ENCODE measurements at places on chromosomes 12 and 14.

DNA sequence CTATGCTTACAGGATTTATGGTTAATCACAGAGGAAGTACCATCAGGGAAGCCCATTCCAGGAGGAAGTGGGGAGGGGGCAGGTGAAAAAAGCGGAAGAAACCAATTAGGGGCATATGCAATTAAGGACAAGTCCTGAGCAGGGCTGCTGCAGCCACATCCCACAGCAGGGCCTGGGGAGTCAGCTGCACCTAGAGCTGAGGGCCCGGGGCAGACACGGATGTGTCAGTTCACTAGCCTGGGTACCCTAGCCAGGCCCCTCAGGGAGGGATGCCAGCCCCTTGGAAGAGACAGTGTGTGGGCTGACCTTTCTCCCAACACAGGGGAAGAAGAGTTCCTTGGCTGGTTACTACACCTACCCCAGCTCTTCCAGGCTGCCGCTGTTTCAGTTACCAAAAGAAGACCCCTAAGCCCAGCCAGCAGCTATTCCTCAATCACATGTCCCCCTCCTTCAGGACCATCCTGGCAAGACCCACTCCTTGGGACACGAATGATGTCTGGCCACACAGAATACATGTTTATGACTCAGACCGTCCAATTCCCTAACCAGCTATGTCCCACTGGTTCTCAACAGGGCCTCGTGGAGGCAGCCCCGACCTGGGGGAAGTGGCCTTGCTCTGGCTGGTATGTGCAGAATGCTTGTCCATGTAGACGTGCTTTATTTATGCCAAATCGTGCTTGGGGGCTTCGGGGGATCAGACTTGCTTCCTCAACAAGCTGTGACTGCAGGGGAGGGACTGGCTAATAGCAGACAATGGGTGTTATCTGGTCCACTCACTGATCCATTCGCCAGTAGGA is 133.7 kb upstream of the RTL1 start:
- no peak for DNase-seq

GRCh38 chr12:79187032-79187431 is 322.5 kb downstream of the SYT1 start:
- no peak for DNase-seq

GRCh38 chr12:89873745-89874144 is 165.1 kb upstream of the ATP2B1 start:
- no peak for DNase-seq

- no peak for DNase-seq
Measured at GRCh38 chr12:123391546-123392343, 7.8 kb downstream of the KMT5A start.

- DNase-seq = no peak
Measured at GRCh38 chr14:94378527-94379290, 9.7 kb downstream of the SERPINA1 start.

DNA sequence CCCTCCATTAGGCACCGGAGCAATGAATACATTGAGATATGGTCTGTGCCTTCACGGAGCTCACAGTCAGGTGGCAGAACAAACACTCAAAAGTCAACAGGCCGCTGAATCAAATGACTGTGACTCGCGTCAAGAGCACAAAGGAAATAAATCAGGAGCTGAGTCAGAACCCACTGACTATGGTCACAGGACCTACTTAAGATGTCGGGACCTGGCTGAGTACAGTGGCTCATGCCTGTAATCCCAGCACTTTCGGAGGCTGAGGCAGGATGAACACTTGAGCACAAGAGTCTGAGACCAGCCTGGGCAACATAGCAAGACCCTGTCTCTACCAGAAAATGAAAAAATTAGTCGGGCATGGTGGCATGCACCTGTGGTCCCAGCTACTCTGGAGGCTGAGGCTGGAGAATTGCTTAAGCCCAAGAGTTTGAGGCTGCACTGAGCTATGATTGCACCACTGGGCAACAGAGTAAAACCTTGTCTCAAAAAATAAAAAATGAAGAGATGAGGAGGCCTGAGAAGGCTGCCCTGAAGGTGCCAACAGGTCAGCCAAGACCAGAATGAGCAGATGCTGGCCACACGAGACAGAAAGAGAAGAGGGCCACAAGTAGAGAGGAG is 19.9 kb downstream of the TMEM233 start:
- DNase-seq = no peak

GRCh38 chr14:30015489-30015888 is 87.8 kb upstream of the PRKD1 start:
- DNase-seq = no peak

DNA sequence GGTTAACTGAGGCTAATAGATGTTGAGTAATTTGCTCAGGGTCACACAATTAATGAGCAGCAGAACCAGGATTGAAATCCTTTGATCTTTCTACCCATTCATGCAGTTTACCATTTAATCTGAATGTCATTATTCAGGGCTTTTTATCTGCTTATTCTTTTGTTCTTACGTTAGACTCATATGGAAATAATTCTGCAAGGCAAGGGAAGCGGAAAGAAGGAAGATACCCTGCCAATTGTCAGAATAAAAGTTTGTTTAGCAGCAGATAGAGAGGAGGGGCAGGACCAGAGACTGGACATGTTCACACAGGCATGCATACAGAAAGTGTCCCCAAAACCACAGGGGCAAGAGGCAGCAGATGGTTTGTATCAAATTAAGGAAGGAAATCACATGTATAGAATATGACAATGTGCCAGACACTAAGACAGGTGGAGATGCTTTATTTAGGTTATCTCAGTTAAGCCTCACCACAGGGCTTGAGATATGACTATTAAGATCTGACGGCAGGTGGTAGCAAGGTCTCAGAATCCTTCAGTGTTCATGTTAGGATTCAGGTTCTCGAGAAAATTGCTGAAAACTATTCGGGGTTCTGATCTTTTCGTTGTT is 29.8 kb downstream of the BRMS1L start:
- no peak for DNase-seq

DNA sequence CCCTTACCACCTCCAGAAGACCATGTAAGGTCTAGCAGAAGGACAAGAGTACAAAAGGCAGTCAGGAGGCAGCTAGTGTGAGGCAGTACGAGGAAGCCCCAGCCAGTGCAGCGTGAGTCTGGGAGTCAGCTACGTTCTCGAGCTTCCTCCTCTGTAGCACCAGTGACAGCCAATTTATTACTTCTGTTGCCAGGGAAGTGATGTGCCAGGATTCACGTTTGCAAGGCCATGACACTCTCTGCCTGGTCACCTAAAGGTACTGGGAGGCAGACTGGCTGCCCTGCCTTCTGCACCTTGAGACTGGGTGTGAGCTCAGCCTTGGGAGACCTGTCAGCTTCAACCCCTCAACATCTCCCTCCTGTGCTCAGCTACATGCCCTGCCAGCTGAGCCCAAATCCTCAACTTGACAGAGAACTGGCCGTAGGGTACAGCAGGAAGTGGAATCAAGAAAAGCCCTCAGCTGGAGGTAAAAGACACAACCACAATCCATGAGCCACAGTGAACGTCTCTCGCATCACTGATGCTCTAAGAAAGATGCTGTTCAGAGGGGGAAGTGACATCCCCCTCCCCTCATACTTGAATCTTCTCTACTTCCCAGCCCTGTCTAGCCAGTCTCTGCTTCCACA is 182.5 kb upstream of the RGS6 start:
- no peak for DNase-seq

DNA sequence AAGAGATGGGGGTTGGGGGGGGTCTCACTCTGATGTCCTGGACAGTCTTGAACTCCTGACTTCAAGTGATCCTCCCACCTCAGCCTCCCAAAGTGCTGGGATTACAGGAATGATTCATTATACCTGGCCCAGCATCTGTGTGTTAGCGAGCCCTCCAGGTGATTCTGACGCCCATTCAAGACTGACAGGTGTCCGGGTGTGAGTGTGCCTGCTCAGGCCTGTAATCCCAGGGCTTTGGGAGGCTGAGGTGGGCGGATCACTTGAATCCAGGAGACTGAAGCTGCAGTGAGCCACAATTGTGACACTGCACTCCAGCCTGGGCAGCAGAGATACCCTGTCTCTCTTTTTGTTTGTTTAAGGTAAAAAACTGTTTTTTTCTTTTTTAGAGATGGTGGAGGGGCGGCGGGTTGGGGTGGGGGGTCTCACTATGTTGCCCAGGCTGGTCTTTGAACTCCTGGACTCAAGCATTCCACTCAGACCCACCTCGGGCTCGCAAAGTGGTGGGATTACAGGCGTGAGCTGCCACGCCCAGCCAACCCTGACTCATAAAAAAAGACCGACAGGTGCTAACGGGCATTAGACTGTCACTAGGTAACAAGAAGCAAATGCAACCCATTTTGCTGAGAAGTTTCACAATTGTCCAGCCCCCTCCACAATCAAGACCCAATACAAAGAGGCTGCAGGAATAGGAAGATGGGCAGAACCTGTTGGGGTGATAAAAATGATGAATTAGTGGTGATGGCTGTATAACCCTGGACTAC is 4.7 kb downstream of the VSIG10 start:
- no peak for DNase-seq

DNA sequence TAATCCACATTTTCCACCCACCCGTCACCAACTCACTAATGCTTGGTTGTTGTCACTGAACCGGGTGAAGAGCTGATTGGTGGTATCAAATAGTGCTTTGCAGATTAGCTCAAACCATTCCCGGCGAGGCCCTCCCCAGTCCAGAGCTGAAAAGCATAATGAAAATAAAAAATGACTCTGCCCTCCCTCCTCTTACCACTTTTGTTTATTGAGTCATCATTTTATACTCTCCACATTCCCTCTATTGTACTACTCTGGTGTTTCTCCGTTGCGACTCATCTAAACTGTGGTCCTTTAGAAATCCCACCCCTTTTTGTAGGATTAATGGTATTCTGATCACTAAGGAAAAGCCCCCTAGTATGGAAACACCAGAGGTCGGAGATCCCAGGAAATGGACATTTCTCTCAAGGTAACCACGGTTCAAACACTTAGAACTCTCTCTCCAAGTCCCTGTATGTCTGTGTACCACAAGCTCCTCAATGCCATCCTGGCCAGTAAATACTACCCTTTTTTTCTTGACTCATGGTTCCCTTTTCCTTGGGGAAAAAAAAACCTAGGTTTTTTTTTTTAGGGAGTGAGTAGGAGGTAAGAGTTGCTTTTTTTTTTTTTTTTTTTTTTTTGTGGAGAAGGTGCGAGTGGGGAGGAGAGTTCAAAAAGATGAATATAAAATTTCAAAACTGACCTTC is 42.0 kb downstream of the AREL1 start:
- no peak for DNase-seq

DNA sequence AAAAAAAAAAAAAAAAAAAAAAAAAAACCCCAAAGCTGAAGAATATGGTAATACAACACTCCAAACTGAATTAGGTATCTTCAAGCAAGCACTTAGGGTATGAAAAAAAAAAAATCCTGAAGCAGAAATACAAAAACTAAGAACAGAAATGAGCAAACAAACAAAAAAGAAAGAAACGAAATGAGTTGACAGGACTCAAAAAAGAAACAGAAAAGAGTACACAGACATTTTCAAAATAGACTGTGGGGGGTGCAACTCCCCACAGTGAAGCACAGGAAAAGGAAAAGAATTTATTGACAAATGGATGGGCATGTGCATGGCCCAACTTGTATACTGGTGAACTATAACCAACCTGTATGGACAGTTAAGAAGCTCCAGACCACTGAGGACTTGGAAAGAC is 24.6 kb downstream of the RPS6KA5 start:
- DNase-seq = no peak

- no peak for DNase-seq
Measured at GRCh38 chr12:131112700-131113290, 159.1 kb downstream of the ADGRD1 start.

GRCh38 chr12:46560874-46561273 is 188.3 kb upstream of the SLC38A2 start:
- no peak for DNase-seq

- DNase-seq = no peak
Measured at GRCh38 chr12:130070126-130070611, 92.1 kb upstream of the FZD10 start.

- no peak for DNase-seq
Measured at GRCh38 chr12:101696251-101697196, 916 bp upstream of the CHPT1 start.

GRCh38 chr12:10632226-10632625 is 18.8 kb upstream of the MAGOHB start:
- DNase-seq = no peak

DNA sequence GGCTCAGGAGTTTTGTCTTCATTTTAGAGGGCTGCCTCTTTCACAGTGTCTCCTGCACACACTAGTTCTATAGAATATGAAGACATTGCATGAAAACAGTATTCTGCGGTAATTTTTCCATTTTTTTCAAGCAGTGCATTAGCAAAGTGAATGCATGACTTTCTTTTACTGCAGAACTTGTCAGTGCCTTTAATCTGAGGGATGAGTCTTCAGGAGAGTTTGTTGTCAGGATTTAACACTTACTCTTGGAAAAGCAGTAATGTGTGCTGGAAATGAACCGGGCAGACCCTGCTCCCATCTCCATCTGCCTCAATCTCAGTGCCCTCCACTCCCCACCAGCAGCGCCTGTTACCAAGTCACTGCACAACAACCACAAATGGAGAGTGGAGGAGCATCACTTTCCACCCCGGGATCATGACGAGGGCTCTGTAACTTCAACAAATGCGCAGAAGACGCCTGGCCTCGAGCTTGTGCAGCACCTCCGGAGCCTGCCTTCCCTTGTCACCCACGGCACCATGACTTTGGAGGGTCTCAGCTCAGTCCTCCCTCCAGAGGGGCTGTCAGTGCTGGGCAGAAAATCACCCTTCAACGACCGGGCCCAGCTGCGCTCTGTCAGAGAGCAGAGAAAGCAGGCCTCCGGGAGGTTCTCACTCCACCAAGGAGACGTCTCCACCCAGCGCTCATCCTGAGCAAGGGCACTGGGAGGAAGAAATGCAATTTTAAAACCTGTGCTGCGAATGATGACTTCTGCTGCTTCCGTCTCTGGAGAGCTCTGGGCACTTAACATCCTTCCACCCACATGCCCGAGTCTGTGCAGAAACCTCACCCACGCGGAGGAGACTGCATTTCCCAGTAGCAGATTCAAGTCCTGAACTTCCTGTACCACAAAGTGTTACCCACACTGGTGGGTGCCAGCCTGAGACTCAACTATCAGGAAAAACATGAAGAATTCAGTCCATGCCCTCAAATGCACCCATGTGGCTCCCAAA is 255.7 kb downstream of the ADGRD1 start:
- no peak for DNase-seq

DNA sequence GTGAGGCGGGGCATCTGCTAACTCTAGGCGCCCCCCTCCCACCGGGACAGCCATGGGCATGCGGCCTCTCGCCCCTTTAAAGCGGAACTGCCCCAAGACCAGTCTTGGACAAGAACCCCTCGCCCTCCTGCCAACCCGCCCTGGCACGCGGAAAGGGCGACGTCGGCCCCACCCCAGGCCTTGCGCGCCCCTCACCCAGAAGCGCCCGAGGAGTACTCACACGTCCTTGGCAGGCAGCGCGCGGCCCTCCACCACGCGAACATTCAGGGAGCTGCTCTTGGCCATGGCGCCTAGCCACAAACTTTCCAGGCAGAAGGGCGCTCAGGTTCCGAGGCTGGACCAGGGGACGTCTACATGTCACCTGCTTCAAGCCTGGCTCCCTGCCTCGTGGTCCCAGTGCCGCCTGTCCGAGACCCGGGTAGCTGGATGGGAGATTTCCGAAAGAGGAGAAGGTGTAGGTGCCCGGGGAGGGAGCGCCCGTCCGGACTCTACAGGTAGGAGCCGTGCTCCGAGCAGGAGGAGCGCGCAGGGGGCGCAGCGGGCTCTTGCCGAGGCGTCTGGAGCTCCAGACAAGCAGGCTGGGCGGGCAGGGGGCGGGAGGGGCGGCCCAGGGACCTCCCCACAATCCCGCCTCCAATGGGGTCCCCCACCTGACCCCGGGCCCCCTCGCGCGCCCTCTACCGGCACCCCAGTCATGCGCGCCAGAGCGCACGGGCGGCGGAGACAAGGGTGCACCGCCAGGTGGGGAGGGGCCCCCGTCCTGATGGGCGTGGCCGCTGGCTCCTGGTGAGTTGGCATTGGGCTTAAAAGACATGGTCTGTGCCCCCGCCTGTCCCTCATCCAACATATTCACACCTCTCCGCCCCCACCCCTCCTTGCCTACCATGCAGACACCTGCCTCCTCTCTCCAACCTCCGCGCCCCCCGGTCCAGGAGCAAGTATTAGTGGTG is at the start of gene RASAL1:
RASAL1 (minus strand) TSS at position 584 of the 950 bp plus-strand sequence; CDS start at position 285, 299 bp downstream.
- DNase-seq = peak; percentile 38
